Smooth muscle cell of the brain vasculature (primary cell): ENCODE measurements at places on chromosomes 1 and 21.

DNA sequence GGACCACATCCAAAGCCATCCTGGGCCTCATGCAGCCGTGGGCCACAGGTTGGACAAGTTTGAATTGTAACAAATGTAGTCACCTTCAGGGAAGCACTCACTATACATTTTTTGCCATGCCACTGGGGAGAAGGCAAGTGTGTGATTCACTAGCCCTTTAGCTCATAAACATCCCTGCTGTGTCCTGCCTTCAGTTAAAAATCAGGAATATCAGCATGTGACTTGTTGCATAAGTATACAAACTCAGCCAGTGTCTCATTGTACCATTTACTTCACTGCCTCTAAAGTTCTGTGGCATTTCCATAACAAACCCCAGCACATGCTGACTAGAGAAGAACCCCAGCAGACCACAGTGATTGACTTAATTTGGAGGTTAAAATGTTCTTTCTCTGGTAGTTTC, 142.0 kb upstream of the C1orf105 start:
- peak; percentile 75 for DNase-seq

- DNase-seq: no peak
Observed at GRCh38 chr1:46485564-46486431, 3.8 kb upstream of the DMBX1 start.

DNA sequence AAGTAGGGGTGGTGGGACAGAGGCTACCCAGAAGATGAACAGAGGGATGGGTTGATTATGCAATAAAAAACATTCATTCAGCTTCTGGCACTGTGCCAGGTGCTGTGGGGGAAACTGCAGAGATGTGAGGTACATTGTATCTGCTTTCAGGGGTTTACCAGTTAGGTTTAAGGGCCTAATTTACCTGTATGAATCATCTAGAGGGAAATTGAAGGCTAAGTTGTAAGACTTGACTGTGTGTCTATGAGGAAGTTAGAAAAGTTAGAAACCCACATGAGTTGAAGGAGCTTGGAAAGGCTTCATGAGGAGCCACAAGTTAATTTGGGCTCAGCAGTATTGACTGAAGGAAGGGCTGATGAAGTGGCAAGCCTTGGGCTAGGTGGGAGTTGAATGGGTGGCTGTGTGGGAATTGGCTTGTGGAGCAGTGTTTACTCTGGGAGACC, 36.7 kb upstream of the APOBEC4 start:
- no peak for DNase-seq

DNA sequence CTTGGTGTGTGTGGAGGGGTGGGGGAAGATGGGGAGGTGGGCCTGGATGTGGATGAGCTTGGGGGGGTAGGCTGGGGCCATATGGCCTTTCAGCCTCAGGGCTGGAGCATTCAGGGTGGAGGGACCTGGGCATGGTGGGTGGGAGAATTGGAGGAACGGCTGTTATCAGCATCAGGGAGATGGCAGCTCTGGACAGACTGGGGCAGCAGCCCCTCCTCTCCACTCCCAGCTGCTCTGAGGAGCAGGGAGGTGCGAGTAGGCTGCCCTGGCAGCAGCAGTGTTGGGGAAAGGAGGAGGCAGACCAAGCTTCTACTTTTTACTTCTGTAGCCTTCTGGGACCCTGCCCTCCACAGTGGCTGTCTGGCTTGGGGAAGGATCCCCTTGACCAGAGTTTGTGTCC, 10.2 kb downstream of the PPFIA4 start:
- DNase-seq: no peak

DNA sequence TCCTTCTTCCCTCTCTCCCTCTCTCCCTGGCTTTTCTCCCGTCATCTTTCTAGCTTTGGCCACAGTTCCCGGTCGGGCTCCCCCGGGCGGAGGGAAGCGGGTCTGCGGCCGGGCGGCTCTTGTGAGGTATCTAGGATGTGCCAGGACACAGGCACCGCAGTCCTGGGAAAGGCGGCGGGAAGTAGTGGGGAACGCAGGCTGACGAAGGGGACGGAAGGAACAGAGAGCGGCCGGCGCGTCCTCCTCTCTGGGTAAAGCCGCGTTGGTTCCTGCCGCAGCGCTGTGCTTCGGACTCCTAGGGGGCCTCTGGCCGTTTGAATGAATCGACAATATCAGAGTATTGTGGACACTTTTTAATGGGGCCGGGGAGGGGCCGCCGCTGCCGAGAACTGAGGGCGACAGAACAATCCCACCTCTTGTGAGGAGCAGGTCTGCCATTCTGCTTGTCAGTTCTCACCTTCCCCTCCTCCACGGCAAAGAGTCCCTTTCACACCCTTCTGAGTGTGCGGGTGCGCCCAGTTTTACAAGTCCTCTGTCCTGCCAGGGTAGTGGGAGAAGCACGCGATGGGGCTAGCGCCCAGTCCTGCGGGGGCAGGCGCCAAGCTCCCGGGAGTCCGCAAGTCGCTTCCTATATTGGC, 1.2 kb upstream of the LHX9 start:
- DNase-seq: no peak

- no peak for DNase-seq
Observed at GRCh38 chr21:39525129-39525528, 73.4 kb downstream of the SH3BGR start.

DNA sequence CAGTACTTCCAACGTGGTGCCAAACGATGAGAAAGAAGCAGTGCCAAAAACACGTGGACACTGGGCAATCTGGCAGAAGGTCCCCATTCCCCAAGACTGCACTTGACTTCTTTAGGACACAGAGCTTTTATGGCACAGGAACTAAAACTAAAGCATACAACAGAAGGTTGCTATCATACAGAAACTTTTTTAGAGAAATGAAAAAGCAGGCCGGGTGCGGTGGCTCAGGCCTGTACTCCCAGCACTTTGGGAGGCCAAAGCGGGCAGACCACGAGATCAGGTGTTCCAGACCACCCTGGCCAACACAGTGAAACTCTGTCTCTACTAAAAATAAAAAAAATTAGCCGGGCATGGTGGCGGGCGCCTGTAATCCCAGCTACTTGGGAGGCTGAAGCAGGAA, 43.0 kb downstream of the GNB1 start:
- no peak for DNase-seq

DNA sequence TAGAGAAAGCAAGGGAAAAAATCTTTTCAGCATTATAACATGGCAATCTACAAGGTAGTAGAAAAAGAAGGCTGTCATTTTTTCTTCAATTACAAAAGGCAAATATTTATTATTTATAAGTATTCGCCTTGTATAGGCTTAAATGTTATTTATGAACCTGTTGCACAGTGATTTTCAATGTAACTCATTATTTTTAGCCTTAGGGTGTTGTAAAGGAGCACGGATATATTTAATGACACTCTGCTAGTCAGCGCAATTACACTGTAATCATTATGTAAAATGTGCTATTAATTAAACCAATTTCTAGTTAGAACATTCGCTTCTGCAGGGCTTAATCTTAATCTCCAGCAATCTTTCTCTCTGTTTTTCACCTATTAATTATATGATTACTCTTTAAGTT, 145.0 kb downstream of the ATG4C start:
- no peak for DNase-seq

DNA sequence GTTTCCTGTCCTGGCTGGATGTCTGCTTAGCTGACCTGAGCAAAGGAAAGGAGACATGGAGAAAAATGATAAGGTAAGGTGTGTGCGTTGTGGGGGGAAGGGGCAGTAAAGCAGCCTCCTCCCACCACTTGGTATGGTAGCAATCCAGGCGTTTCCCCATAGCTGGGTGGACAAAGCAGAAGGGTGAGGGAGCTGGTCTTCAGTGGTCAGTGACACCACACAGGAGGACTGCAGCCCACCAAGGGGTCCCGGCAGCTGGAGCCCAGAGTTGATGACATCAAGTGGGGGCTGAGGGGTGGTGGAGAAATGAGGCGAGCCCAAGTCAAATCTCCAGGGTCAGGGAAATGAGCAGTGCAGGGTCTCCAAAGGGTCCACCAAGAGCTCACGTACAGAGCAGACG, 69.3 kb upstream of the LRRN2 start:
- no peak for DNase-seq

DNA sequence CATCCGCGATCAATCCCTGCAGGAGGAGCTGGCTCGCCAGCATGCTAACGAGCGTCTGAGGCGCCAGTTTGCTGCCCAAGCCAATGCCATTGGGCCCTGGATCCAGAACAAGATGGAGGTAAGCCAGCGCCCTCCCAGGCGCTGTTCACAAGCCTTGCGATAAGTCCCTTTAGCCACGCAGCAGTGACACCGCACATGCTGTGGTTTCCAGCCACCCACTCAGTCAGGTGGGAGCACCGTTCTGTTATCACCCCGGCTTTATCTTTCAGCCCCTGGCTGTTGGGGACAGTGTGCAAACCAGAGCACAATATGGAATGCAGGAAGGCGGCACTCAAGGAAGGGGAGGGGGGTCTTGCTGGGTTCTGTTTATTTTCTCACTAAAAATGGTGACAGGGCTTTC, 41.1 kb upstream of the MTR start:
- no peak for DNase-seq

DNA sequence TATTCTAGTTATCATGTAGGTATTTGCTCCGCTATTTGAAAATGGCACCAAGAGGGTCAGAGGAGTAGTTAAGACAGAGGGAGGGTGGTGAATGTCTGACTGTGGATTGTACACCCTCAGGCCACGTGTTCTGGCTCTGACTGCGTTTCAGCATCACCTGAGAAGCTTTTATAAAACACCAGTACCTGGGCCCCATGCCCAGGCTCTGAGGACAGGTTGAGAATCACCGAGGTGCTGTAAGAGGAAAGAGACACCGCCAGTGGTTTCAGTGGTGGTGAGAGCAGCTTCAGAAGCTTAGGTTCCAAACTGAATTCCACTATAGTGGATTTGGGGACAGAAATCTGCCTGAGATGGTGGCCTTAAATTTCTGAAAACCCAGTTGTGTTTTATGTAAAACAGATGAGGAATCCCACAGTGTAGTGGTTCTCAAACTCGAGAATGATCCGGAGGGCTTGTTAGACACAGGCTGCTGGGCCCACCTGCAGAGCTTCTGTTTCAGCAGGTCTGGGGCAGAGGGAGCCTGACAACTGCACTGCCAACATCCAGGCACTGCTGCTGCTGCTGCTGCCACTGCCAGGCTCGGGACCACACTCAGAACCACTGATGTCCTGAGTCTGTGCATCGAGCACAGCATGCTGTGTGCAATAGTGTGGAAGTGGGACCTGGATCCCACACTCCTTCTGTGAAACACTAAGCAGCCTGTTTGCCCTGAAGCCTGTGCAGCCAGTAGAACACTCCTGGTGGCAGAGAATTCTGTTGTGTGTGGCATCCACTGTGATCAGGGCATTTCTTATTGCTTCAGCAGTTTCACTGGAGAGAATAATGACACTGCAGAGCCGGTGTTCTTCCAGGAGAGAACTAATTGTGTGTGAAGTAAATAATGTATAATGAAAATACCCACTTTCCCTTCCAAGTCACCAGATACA, 98.7 kb downstream of the SUSD4 start:
- DNase-seq: no peak

GRCh38 chr1:156366378-156367166, 2.4 kb upstream of the RHBG start:
- DNase-seq: no peak

DNA sequence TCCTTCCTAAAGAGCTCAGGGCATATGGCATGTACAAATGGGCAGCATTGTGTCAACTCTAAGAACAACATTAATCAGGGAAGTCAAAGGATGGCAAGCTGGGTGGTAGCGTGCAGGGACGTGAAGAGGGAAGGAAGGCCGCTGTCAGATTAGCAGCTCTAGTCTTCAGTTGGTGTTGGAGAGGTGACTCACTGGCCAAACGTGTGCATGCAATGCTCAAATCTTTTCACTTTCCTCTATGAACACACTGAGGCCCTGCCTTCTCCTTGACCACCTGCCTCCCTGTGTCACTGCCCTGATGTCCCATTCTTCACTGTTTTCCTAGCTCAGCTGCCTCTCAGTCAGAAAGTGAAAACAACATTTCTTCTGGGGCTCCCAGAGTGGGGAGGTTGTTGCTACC, 5.9 kb upstream of the PIGR start:
- no peak for DNase-seq
